AG08396 (cell line): ENCODE measurements at places on chromosomes 12 and 14.

- no peak for DNase-seq
Measured at GRCh38 chr12:47773858-47774580, 981 bp downstream of the SLC48A1 start.

DNA sequence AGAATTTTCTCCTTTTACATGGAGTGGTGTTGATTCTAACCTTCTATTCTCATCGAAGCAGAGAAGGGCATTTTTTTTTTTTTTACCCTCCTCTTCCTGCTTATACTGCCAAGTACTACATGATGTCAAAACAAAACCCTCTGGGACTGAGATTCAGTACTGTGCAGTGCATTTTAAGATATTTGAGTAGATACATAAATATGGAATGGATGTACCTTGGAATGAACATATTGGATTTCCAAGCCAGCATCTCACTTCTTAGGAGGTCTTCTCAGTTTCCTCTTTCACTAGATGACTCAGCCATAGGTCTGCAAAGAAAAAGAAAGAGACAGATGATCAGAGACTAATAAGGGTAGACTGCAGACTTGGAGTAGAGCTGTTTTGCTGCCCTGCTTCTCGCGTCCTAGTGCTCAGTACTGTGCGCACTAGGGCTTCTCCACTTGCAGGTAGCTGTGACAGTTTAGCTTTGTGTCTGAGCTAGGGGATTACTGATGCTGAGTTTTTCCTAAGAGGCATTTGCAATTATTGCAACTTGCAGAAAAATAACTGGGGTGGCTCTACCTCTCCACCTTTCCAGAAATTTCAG lies 20.4 kb downstream of the TPH2 start:
- DNase-seq = no peak

- no peak for DNase-seq
Measured at GRCh38 chr14:23281247-23281646, 4.7 kb downstream of the HOMEZ start.

- DNase-seq = no peak
Measured at GRCh38 chr12:107528731-107529365, 156.8 kb upstream of the PWP1 start.

- peak; percentile 37 for DNase-seq
Measured at GRCh38 chr12:96719660-96720362, 187.2 kb upstream of the NEDD1 start.

DNA sequence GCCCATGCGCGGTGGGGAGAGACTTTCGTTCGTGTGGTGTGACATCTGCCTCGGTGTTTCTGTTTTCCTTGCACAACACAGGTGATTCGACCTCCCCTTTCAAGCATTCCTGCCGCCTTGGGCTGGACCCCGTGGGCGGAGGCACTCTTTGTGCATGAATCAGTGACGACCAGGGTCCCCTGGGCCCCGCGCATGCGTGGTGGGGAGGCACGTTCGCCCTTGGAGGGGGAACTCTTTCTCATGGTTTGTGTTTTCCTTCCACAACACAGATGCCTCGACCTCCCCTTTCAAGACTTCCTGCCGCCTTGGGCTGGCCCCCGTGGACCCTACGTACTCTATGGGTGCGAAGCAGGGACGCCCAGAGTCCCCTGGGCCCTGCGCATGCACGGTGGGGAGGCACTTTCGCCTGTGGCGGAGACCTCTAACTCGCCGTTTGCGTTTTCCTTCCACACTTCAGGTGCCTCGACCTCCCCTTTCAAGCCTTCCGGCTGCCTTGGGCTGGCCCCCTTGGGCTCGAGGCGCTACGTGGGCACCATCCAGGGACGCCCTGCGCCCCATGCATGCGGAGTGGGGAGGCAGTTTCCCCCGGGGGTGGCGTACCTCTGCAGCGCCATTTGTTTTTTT lies 340.9 kb downstream of the ALG10 start:
- no peak for DNase-seq

GRCh38 chr12:72146495-72146894 lies 125.7 kb upstream of the TRHDE start:
- no peak for DNase-seq

DNA sequence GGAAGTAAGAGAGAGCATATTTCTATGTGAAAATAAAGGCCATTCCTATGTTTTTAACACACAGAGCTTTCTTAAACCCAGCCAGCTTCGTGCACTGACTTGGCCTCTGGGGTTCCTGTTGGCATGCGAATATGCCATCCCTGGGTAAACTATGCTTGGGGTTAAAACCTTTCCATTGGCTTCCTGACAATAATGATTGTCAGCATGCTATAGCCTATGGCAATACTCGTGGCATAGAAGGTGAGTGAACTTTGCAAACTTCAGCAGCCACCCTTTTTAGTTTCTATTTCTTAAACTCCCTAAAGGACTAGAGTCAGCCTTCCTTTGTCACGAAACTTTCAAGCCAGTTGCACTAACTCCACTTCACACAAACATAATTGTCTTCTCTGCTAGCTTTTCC lies 148.4 kb upstream of the RGS6 start:
- DNase-seq = no peak

GRCh38 chr12:15220915-15221885 lies at the start of gene RERG:
RERG (minus strand) TSS chr12:15221417; CDS start chr12:15217489, 3,928 bp downstream.
- DNase-seq = peak; percentile 90
